ENCODE measurements at places on chromosomes 12 and 14.

- DNase-seq, result no peak
Observed at GRCh38 chr14:72057701-72058285, 125.6 kb downstream of the RGS6 start.

- no peak for DNase-seq
Observed at GRCh38 chr14:66375046-66375964, 110.9 kb upstream of the CCDC196 start.

DNA sequence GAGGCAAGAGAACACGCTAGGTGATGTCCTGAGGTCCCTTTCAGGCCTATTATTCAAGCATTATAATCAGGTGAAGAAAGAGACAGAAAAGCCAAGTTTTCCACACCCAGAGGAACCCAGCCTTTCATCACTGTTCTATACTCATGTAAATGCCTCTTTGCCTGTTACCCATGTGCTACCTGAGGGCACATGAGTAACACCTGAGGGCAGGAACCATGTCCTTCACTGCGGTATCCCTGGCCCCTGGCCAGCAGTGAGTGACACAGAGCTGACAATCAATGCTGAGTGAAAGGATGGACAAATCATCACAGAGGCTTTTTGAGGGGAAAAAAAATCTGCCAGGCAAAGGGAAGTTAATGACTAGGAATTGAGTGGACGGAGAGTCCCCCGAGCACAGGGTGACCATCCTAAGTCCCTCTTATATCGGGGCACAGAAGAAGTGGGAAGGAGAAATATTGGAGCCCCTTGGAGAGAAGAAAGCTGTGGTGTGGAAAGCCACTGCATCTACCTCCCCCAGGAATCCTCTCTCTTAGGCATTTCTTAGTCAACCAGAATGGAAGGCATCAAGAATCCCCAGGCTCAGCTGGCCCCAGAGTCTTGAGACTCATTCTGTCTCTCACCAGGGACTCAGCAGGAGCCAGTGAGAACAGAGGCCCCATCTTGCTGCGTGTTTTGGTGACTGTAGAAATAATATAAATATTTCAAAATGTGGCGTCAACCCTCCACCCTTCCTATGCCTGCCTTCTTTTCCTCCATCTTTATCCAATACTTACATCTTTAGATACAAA lies 212.9 kb downstream of the DPF3 start:
- DNase-seq, result no peak

DNA sequence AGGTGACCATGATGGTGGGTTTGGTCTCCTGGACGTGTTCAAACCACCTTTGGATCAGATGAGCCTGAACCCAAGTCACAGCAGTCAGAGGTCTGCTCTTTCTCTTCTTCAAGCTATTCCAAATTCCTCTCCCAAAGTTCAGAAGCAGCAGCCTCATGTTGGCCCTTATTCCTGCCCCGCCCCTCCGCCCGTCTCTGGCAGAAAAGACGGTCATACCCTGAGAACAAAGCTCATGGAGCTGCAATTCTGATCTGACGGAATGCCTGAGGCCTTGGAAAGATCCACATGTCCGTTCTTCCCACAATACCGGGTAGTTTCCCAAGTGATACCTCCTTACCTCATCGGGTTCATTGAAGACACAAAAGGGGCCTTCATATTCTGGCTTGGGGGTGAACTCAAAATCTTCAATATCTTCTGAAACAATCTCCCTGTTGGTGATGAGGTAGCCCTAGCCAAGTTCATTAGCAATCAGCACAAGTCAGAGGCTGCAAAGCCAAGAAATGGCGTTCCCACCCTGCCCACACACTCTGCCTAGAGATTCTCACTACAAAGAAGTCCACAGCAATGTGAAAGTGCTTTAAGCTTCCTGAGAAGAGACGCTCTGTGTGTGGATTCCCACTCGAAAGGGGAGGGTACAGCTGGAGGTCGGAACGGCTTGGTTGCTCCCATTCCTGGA lies 11.2 kb downstream of the POLE start:
- no peak for DNase-seq

DNA sequence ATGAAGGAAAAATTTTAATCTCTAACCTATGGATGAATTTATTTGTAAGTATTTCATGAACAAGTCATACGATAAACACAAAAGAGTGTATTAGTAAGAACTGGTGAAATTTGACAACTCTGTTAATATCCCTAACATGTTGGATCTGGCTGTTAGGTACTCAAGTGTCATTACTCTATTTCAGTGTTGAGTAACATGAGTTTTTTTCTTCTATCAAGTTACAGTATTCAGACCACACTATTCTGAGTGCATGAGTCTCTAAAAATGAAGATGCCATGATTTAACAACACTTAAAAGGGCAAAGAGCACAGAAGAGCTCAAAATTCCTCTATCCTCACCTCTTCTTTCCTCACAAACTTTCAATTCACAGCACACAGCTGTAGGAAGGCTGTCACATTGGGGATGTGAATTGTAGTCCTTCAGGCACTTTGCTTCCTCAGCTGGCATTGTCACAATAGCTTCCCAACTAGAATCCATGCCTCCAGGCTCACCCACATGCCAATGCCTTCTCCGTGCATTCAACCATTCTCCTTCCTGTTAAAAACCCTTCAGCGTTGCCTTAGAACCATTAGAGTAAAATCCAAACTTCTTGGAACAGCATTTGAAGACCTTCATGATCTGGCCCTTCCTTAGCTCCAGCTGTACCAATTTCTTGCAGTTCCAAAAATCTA lies 73.7 kb upstream of the DBX2 start:
- DNase-seq, result no peak

GRCh38 chr12:45381351-45381750 lies 165.5 kb downstream of the ANO6 start:
- no peak for DNase-seq

DNA sequence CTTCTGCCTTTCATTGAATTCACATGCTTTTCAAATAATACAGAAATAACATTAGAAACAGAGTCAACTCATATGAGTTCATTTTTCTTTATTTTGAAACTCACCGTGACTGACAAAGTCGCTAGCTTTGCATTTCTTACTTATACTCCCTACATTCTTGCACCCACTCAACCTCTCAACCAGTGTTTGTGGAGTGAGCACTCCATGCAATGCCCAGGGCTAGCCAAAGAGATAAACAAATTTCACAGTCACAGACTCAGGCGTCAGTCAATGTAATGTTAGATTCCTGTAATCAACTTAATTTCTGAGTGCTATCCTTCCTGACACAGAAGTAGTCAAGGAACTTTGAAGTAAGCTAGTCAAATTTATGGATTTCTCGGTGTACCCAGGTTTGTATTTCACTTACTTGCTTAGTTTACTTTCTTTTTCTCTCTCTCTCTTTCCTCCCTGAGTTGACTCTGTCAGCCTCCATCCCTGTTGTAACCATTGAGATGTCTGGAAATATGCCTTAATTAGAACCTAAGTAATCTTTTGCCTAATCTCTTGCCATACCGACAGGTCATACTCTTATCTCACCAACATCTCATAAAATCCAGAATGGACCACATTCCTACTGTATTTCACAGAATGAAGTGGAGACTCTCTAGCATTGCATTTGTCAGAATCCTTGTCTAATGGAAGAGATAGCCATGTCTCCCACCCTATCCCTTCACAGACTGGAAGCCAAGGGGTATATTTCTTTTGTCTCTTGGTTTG lies 413.0 kb downstream of the AEBP2 start:
- DNase-seq, result no peak

- DNase-seq, result no peak
Observed at GRCh38 chr12:130650131-130650530, 66.0 kb downstream of the RIMBP2 start.

DNA sequence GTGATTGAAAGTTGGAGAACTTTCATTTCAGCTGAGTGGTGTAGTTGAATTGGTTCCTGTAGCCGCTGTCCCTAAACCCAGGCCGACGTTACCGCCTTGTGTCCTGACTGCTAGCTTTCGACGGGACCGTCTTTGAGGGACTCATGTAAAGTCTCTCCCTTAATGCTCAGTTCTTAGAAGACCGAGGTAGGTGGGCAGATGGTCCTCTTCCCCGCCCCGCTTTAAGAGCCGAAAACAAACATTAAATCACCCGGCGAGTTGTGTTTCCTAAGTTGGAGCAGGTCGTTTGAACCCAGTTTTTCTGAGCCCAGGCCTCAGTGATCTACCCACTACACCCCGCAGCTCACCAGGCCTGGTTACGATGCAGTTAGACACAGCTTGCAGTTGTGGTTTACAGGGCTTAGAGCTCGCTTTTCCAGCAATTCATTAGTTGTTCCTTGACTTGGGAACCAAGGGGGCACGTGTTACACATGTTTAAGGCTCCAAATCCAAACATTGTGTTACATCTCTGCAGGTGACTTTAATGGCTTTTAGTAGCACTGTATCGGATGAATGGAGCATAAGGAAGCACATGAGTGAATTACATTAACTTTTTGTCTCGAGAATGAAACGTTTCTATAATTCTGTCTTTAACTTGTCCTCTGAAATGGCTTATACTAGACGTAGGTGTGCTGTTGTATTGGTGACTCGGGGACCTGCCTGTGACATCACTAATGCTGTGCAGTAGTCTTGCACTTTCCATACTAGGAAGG lies 790 bp downstream of the NEDD1 start:
- DNase-seq, result no peak

GRCh38 chr14:104434214-104435076 lies 145.1 kb upstream of the C14orf180 start:
- no peak for DNase-seq

GRCh38 chr14:59566725-59567124 lies 9.9 kb downstream of the CCDC175 start:
- DNase-seq, result no peak

DNA sequence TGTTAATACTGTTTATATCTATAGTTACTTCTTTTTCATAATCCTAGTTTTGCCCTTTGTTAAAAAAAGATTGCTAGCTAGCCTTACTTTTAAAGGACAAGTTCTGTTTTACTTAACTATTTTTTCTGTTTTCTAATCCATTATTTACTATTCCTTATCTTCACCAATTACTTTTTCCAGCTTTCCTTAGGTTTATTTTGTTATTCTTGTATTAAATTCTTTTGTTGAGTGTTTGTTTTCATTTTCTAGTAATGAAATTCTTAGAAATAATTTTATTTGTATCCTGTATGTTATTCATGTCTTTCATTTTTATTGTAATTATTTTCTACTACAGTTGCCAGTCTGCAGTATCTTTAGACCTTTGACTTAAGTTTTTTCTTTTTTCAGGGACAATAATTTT lies 45.7 kb upstream of the GXYLT1 start:
- DNase-seq, result no peak

DNA sequence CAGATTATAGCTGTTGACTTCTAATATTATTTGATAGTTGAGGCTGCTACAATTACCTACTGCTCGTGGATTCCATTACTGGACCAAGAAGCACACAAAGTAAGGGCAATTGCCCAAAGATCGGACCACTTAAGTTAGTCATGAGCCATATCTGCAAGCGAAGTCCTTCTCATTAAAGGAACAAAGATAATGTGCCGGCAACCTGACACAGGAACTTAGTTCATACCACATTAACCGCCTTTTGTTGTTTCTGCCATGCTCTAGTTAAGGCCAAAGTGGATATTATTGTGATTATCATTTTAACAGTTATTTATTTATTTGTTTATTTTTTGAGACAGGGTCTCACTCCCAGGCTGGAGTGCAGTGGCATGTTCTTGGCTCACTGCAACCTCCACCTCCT lies 38.1 kb upstream of the TMED10 start:
- no peak for DNase-seq

DNA sequence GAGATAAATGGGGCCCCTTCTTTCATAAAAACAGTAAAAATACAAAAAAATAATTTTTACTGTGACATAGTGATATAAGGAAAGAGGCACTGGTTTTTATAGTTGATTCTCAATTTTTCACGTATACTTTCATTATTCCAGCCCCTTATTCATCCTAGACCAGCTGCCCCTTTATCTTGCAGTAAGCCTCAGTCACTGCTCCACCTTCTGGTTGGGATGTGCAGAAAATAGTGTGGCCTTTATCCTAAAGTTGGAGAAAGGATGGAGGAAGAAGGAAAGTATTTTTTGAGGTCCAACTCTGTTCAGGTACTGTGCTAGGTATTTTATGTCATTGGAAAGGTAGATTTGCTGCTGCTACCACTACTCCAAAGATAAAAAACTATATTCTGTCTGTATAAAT lies 172.7 kb downstream of the ANO6 start:
- DNase-seq, result no peak

GRCh38 chr14:103348154-103348553 lies 14.1 kb downstream of the EIF5 start:
- no peak for DNase-seq

- DNase-seq, result no peak
Observed at GRCh38 chr12:109247831-109248654, 61.0 kb downstream of the FOXN4 start.

DNA sequence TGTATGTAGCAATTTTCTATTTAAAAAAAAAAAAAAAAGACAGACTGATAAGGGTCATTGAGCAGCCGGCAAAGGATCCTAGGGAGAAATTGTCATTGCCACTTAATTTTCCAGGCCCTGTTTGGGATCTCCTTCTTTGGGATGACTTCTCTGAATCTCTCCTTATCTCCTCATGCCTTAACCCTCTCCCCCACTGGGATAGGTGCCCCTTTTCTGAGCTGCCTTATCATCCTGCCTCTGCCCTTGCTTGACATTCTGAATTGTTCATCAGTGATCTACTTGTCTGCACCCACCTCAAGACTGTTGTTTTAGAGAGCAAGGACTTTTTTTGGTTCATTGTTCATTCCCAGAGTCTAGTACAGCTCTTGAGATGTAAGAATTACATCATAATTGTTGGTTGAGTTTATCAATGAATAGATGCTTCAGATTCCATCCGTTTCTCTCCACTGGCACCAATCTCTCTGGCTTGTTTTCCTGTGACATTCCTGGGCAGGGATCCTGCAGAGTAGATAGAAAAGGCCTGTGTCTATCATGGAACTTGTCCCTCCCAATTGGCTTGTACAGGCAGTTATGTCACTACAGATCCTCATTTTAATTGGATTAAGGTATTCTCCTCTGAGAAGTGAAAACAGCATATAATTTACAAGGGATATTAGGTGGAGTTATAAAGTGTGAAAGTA lies 42.6 kb downstream of the SOCS2 start:
- DNase-seq, result no peak

- no peak for DNase-seq
Observed at GRCh38 chr14:73251516-73252215, 14.4 kb downstream of the PAPLN start.

DNA sequence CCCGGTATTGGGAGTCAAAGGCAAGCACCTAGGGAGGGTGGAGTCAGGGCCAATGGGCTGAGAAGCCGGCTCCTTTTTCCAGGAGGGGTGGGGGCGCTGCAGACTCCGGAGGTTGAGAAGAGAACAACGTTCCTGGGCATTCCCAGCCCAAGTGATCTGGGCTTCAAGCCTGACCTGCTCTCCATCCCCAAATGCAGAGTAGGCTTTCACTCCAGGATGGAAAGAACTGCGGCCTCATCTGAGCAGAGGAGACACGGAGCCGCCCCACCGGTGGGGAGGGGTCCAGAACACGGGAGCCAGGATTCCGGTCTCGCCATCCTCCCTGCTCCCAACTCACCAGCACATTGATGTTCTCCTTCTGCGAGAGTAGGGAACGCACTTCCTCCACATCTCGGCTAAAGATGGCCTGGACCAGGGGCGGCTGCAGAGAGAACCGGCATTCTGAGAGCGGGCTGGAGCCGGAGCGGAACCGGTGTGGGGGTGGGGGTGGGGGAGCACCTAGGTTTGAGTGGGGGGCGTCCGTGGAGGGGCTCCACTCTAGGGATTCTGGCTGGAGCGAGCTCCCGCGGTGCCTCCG lies 605 bp downstream of the ANKRD52 start:
- peak; percentile 11 for DNase-seq

GRCh38 chr14:74346341-74346740 lies 1.9 kb upstream of the VRTN start:
- no peak for DNase-seq

GRCh38 chr14:68882235-68882634 lies 89.4 kb upstream of the ZFP36L1 start:
- no peak for DNase-seq
